Endothelial cell of coronary artery (primary cell): ENCODE measurements at places on chromosomes 11 and 22. TPM values are rescaled to one million over a fixed set of nuclear protein-coding genes. Genes with fewer than 3 reads are reported as not detected.

Gene OR52K2
- total RNA-seq, result not detected in 2 replicates

Gene ZBTB3
- total RNA-seq, result 6.9 and 8.4 TPM in 2 replicates

Gene TMEM121B
- total RNA-seq, result 0.09 and 0.36 TPM in 2 replicates

Gene KCNQ1
- 0.09 TPM in 1 of 2 replicates, not detected in the other for total RNA-seq

Gene KCNJ1
- not detected in 2 replicates for total RNA-seq

Gene CCDC73
- total RNA-seq, result not detected in 2 replicates

Gene FXYD2
- total RNA-seq, result 0.47 and 0.81 TPM in 2 replicates

Gene TMEM184B
- total RNA-seq, result 20.2 and 37.6 TPM in 2 replicates

Gene DAGLA
- total RNA-seq, result 1.4 and 1.6 TPM in 2 replicates

Gene C11orf86
- total RNA-seq, result not detected in 2 replicates

Gene ACRV1
- total RNA-seq, result under 0.01 TPM in 1 of 2 replicates, not detected in the other

Gene ATP6V1E1
- 99.1 and 107 TPM in 2 replicates for total RNA-seq

Gene HSPB2
- 0.28 TPM in 1 of 2 replicates, not detected in the other for total RNA-seq

Gene DSCAML1
- total RNA-seq, result not detected in 2 replicates

Gene APOA4
- not detected in 2 replicates for total RNA-seq

Gene DRICH1
- total RNA-seq, result 0.09 TPM in 1 of 2 replicates, not detected in the other

Gene TEAD1
- 15.5 and 37.2 TPM in 2 replicates for total RNA-seq
